ENCODE measurements at places on chromosomes 7 and 10.

DNA sequence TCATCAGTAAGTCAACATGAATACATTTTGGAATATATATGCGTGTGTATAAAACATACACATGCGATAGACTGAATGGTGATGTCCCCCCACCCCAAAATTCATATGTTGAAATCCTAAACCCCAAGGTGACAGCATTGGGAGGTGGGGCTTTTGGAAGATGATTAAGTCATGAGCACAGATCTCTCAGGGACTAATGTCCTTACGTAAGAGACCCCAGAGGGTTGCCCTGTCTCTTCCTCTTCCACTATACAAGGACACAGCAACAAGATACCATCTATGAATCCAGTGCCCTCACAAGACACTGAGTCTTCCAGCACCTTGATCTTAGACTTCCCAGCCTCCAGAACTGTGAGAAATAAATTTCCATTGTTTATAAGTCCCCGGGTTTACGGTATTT, 22.5 kb downstream of the DRGX start:
- DNase-seq, result no peak

- no peak for DNase-seq
Measured at GRCh38 chr10:131354380-131354779, 42.9 kb upstream of the TCERG1L start.

- no peak for DNase-seq
Measured at GRCh38 chr7:7256731-7257274, 74.5 kb downstream of the C1GALT1 start.

- no peak for DNase-seq
Measured at GRCh38 chr10:3057946-3058345, 9.4 kb upstream of the PFKP start.

- no peak for DNase-seq
Measured at GRCh38 chr7:1920266-1920681, 250.2 kb downstream of the ELFN1 start.

All from activated T-cell treated with anti-CD3 and anti-CD28 coated beads for 48 hours (primary cell).